Central memory CD8-positive, alpha-beta T cell (primary cell): ENCODE measurements at places on chromosomes 13 and 19.

DNA sequence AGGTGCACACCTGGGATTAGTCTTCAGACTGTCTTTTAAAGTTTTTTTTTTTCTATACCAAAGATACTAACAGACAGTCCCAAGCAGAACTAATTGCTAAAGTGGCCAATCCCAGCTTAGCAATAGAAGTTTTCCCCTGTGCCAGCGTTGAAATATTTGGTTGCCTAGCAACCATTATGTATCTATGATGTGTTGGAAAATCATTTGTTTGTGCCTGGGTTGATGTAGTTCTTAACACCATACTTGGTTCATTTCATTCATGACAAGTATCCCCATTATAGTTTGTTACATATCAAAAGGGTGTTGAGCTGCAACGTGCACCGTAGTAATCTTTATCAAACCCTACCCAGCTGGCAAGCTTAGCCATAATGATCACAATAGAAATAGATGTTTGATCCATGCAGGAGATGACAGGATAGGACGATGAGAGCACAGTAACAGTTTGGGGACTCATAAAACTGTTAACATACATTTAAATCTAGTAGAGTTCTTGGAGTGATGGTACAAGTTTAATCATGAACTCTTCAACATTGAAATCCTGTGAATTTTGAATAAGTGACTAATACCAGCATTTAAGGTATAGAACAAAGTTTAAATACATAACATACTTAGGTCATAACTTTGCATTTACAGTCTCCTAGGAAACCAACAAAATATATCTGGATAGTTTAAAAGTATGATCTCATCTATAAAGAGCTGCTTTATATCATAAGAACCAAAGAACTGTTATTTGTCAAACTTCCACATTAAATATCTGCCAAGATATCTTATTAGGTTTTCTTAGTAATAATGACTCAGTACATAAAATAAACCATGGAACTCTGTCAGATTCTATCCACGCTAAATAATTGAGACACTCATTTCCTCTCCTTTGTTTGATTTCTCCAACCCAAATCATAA is 73.4 kb downstream of the MBNL2 start:
- no peak for DNase-seq

- DNase-seq: no peak
Measured at GRCh38 chr19:28847468-28847867, 365.5 kb downstream of the UQCRFS1 start.

DNA sequence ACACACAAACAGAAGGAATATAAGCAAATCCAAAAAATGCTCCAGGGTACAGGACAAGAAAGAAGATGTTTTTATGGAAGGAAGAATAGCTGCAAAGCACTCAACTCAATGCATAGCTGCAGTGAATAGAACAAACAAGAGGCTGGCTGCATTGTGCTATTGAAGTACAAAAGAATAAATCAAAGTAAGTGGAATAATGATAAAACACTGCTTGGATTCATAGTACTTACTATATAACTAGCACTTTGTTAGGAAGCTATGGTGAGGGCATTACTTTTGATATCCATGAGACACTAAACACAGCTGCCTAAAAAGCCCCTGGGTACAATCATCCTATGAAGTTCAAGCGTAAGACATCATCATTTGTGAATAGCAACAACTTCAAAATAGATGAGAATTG is 350.1 kb downstream of the PCDH9 start:
- DNase-seq: no peak

DNA sequence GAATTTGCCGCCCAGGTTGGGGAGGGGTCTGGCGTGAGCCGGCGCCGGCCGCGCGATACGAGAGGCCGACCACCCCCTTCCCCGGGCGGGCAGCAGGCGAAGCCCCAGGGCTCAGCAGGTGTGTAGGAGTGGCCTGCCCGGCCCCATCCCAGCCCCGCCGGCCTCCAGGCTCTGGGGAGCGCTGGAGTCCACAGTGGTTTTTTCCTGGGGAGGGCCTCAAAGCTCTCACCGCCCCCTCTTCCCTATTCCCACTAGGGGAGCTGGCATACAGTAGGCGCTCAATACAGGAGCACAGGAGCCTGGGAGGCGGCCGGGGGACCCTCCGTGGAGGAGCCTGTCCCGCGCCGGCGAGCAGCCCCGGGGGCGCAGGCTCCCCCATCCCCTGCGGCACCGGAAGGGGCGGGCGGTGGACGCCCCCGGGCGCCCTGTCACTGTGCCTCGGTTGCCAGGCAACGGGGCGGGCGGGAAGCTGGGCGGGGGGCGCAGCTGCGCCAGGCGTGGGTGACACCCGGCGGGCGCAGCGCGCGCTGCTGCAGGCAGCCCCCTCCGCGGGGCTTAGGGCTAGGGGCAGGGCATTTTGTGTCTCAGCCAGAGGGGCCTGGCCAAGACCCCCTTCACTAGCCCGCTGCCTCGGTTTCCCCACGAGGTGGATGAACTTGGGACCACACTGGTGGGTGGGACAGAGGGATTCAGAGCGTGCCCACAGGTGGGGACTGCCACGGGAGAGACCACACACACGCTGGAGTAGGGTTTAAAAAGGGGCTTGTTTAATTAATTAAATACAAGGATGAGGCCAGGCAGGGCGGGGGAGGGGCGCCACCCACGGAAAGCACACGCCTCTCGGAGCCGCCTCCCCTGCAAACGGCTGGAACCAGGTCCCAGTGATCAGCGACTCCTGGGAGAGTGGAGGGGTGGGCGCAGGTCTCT is 3.6 kb upstream of the REXO1 start:
- DNase-seq: no peak

GRCh38 chr19:57441979-57442752 is 7.0 kb downstream of the ZNF749 start:
- DNase-seq: no peak

DNA sequence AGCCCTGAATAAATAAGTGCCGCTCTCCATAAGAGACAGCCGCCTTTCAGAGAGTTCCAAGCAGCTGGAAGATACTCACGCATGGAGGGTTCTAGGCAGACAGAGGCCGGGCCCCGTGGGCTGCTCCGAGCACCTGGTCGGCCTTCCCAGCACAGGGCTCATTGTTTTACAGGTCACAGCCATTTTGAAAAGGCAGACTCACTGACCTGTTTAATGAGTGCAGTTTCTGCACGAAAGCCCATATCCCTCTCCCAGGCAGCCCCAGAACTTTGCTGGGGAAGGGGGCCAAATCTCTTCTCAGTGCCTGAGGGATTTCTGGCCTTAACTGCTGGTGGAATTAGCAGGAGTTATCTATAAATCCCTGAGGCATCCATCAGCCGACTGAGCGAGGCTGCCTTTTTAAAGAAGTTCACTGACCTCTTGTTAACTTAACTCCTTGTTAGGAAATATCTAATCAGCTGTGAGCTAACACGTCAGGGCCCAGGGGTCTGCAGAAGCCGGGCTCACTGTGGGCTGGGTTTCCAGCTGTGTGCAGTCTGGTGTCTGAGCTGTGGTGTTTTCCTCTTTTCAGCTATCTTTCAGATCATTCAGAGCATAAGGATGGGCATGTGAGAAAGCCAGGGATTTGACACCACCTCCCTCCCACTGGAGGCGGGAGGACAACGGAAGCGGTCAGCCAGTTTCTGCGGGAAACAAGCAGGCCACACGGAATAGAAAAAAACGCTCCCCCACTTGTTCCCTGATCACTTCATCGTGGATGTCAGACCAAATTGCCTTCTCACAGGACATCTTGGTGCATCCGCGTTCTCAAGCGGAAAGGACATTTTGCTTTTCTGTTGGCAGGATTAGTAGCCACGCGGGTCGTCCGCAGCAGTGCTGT is 23.3 kb downstream of the SERP2 start:
- DNase-seq: no peak

DNA sequence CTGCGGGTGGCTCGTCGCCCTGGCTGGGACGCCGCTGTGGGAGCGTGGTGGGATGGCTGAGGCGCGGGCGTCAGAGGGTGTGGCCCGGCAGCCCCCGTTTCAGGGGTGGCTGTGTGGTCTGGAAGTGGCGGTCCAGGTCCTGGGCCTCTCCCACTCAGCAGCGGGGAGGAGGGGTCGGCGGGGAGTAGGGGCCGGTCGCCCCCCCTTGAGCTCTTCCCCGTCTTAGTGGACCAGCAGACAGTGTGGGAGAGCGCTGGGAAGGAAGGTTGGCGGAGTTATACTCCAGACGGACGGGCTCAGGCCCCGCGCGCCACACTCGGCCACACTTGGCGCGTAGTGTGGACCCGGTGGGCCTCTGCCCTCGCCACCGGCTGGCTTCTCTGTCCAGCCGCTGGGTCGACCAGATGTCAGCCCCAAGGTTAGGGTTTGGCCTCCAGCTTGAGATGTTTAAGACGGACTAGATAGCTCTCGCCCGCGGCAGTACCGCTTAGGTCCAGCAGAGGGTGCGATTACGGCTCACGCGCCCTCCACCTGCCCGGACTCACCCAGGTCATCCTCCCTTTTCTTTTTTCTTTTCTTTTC is 21.7 kb upstream of the ZNF429 start:
- DNase-seq: peak; percentile 59

GRCh38 chr13:36839281-36839680 is 20.3 kb downstream of the RFXAP start:
- no peak for DNase-seq

- no peak for DNase-seq
Measured at GRCh38 chr19:3644351-3645066, 17.9 kb upstream of the CACTIN start.

- no peak for DNase-seq
Measured at GRCh38 chr19:46015687-46016425, 7.0 kb downstream of the PGLYRP1 start.

- no peak for DNase-seq
Measured at GRCh38 chr19:18713550-18714117, 30.2 kb downstream of the CRTC1 start.

DNA sequence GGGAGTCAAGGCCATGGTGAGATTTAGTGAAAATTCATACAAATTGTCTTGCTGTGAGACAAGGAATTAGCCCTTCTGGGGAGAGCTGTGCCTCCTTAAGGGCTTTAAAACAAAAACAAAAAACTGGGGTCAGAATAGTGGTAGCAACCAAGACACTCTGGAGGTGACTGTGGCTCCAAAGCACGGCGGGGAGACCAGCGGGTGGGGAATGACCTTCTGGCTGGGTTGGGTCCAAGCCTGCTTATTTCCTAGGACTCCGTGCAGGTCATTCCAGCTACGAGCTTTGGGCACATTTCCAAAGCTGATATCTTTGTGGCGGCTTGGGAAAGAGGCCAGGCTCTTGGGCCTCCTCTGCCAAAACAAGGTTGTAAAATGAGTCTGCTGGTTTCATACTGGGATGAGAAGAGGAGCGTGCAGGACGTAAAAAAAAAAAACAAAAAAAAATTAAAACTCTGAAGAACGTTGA is 348.3 kb downstream of the UQCRFS1 start:
- DNase-seq: no peak

- no peak for DNase-seq
Measured at GRCh38 chr19:54077334-54077733, 3.8 kb downstream of the TARM1 start.

GRCh38 chr13:40316301-40316700 is 350.1 kb downstream of the FOXO1 start:
- no peak for DNase-seq

GRCh38 chr19:18980432-18981020 is 39.5 kb upstream of the HOMER3 start:
- DNase-seq: no peak

GRCh38 chr19:54418030-54418929 is 3.0 kb downstream of the TTYH1 start:
- DNase-seq: no peak

DNA sequence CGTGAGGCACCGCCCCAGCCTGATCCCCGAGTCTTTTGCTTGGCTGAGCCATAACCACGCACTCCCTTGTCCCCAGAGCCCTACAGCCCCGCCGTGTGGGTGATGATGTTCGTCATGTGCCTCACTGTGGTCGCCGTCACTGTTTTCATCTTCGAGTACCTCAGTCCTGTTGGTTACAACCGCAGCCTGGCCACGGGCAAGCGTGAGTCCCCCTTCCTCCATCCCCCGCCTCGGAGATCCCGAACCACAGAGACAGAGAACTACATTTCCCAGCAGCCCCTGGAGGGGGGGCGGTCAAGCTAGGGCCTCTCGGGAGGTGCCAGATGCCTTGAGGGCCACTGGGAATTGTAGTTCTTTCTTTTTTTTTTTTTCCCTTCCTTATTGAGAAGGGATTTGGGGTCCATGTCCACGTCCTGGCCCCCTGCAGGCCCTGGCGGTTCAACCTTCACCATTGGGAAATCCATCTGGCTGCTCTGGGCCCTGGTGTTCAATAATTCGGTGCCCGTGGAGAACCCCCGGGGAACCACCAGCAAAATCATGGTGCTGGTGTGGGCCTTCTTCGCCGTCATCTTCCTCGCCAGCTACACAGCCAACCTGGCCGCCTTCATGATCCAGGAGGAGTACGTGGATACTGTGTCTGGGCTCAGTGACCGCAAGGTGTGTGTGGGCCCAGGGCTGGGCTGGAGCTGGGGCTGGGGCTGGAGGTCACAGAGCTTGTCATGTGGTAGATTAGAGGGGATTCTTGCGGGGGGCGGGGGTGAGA is 25.9 kb downstream of the GRIN2D start:
- DNase-seq: peak; percentile 61

DNA sequence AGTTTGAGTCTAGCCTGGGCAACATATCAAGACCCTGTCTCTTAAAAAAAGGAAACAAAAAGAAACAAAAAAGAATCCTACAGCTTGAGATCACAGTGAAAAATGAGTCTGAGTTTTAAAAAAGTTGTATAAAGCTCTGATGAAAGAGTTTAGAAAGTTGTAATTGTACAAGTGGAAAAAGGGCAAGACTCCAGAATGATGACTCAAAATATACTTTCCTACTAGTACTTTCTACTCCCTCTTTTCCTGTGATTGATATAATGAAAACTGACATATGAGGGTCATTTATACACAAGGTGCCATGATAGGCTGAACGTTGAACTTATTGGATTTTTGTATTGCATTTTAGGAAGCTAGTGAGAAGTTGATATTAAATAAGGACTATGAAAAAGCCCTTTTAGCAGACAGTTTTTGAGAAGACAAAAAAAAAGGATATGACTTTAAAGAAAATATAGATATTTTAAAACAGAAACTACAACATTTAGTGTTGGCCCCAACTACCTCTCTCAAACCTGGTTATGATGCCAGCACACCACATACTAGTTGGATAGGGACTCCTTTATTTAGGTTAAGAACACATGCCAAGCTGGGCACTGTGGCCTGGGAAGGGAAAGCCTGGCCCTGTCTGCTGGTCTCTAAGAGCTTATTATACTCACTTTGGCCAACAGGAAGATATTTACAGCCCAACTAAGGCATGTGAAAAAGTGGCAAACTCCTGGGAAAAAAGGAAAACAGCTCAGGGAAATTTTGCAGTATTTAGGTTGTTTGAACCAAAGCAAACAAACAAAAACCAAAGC is 116.6 kb downstream of the KL start:
- no peak for DNase-seq
